CD4-positive, alpha-beta T cell treated with Interleukin-21 for 1 hour (primary cell): ENCODE measurements at places on chromosomes 7 and 10.
A peak's percentile ranks its signal among the peaks of the same experiment; 100 is the strongest.

DNA sequence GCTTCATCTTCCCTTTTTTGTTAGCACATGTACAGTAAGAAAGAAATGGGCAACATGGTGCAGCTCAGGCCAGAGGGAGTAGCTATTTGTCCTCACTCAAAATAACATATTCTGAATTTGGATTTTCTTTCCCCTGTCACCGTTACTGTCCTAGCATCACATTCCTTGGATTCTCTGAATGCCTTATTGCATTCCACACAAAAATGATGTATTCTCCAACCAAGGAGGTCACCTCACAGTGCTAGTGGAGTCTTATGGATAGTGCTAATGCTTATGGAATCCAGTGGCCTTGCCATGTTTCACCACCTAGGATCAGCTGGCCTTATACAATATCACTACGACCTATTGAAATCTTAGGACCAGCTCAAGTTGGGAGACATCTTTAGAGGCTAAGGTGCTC is 7.2 kb downstream of the PRSS58 start:
- DNase-seq, result no peak

GRCh38 chr10:104928734-104929133 is 287.6 kb downstream of the SORCS3 start:
- DNase-seq, result no peak

DNA sequence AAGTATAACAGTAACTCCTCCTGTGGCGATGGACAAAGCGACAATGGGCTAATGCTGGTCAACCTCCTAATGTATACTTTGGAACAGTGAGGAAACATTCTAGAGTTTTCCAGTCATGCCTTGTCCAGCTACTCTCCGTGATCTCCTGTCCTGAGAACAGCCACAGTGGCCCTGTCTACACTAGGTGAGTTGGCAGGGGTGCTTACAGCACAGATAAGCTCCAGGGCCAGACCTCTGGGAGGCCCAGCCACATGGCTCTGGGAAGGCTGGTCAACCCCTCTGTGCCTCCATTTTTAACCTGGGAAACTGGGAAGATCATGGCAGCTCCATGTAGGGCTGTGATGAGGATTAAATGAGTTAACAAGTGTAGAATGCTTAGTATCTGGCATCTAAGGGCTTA is 57.0 kb downstream of the CLEC2L start:
- DNase-seq, result no peak

DNA sequence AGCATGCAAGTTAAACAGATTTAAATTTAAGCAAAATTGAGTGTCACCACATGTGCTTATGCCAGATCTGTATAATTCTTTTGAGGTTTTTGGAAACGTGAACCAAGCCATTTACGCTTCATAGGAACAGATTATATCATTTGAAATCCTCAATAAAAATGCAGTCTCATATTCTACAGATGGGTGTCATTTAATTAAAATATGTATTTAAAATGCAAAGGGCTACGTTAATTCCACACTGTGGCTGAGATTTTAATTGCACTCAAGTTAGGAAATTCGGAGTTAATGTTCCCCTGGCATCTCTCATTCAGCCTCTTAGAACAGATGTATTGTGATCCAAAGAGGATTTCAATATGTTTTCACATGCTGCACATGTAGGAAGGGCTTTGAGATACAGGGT is 164.5 kb upstream of the LRGUK start:
- DNase-seq, result no peak

GRCh38 chr10:103776878-103777591 is 78.3 kb downstream of the SH3PXD2A start:
- no peak for DNase-seq

DNA sequence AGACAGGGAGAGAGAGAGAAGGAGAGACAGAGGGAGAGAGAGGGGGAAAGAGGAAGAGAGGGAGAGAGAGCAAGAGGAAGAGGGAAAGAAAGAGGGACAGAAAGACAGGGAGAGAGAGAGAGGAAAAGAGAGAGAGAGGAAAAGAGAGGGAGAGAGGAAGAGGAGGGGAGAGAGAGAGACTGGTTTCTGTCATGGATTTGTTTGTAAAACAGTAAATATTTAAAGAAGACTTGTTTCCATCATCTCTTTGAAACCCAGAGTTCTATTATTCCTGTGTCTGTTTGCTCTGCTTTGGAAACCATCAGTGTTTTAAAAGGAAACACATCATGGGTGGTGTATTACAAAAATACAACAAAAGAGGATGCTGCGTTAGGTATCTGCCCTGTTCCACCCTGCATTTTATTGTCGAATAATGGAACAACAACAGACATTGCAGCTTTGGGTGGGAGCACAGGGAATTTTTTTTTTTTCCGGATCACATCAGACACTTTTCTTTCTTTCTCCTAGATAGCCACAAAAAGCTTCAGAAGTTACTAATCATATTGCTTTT is 150.7 kb upstream of the RSU1 start:
- no peak for DNase-seq

GRCh38 chr10:3761021-3761686 is 23.9 kb downstream of the KLF6 start:
- DNase-seq, result peak; percentile 35

DNA sequence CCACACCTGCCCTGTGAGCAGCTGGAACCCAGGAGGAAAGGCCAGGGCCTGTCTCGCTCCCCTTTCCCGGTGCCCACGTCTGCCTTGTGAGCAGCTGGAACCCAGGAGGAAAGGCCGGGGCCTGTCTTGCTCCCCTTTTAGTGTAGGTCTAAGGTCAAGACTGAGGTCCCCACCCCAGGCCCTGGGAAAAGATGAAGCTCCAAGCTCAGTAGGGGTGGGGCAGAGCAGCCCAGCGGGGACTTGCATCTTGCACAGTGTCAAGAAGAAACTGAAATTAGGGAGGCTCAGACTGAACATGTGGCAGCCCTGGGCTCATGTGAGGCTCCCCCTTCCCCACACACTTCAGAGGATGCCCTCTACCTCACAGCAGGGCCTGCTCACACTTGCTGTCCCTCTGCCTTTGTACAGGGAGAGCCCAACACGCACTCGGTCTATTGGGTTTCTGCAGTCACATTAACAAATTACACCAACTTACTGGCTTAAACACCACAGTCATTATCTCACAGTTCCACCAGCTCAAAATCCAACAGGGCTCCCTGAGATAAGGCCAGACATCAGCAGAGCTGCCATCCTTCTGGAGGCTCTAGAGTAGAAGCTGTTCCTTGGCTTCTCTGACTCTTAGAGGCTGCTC is 12.4 kb downstream of the POLL start:
- DNase-seq, result no peak

DNA sequence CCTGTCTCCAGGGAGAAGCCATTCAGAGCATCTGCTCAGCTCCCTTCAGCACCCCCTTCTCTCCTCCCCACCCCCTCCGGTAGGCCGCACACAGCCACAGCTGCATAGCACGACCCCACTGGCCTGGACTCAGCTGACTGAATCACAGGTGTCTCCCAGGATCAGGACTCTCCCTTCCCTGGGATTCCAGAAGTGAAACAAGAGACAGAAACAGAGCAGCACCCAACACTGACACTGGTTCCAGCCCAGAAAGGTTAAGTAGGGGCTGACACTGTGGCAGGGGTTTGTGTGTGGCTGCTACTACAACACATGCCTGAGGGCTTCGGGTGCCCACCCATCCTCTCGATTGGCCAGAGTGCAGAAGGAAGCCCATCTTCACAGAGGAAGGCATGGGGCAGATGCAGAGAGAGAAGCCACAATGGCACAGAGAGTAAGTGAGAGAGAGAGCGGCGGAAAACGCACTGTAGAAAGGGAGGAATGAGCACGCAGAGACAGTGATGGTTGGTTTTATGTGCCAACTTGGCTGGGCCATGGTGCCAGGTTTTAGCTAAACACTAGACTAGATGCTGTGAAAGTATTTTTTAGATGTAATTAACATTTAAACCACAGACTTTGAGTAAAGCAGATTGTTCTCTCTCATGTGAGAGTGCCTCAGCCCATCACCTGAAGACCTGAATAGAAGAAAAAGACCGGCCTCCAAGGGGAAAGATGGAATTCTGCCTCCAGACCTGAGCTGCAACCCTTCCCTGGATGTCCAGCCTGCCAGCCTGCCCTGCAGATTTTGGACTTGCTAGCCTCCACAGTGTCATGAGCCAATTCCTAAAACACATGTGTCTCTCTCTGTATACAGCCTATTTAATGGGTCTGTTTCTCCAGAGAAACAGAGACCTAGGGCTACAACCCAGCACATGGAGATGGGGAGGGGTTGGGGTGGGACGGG is 107.5 kb downstream of the GRB10 start:
- DNase-seq, result no peak

- DNase-seq, result no peak
Observed at GRCh38 chr7:77348371-77348813, 67.8 kb downstream of the GSAP start.

- DNase-seq, result no peak
Observed at GRCh38 chr10:130541090-130541489, 404.9 kb downstream of the GLRX3 start.

DNA sequence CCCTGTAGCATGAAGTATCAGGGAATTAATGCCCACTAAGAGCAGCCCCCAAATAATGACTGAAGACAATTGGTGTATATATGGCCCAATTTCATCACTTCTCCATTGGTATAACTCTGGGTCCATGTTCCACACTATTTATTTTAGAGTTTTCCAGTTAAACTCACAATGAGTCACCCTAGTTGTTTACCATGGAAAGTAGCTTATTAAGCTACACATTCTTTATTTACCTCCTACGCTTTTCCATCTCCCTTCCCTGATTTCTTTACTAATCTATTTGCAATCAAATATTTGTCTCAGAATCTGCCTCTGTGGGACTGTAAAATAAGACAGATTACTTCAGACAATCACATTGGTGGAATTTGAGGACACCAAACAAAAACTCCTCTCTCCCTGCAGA is 655.6 kb downstream of the SORCS1 start:
- no peak for DNase-seq

DNA sequence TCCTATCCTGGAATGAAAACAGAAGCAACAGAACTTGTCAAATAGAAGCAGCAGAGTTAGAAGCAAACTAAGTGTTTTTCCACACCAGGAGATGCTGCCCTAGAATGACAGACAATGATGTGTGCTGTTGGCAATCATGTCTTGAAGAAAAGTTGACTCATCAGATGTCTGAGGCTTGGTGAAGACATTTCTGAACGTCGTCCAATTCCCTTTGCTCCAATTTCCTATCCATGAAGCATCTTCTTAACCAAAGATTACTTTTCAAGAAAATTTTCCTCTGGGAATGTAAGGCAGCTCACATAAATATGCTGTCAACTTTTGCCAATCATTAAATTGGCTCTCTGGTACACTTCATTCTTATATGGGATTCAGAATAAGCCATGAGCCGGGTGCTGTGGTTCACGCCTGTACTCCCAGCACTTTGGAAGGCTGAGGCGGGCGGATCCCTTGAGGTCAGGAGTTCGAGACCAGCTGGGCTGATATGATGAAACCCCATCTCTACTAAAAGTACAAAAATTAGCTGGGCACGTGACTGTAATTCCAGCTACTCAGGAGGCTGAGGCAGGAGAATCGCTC is 34.6 kb downstream of the MALSU1 start:
- DNase-seq, result no peak

DNA sequence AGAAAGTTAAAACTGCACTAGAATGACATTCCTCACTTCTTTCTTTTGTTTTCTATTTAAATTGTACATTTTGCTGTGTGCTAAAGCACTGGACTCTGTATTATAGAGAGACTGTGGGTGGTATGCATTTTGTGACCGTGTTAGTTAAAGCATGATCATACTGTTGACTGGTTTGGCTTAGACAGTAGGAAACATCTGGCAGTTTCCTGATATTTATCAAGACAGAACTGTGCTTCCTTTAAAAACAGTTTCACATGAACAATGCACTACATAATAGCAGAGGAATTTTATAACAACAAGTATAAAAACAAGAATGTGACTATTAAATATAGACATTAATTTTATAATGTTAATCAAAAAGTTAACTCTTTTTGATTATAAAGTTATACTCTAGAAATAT is 23.1 kb downstream of the GNG11 start:
- DNase-seq, result no peak

GRCh38 chr7:121366852-121367431 is 29.2 kb downstream of the FAM3C start:
- DNase-seq, result peak; percentile 58

GRCh38 chr7:66162622-66163021 is 42.5 kb upstream of the TPST1 start:
- no peak for DNase-seq
